Renal cortex interstitium (tissue), 15 donors: ENCODE measurements at places on chromosomes 11 and 22. TPM values are rescaled to one million over a fixed set of nuclear protein-coding genes. Genes with fewer than 3 reads are reported as not detected.

GRCh38 chr11:92192141-92192540, 32.5 kb upstream of the FAT3 start:
- no peak for DNase-seq

RBMXL2 gene
- polyA plus RNA-seq, result not detected

GRCh38 chr11:17353821-17354600, 2.4 kb downstream of the NCR3LG1 start:
- DNase-seq, result no peak

SPINDOC gene
- polyA plus RNA-seq, result 26.4 TPM

DNA sequence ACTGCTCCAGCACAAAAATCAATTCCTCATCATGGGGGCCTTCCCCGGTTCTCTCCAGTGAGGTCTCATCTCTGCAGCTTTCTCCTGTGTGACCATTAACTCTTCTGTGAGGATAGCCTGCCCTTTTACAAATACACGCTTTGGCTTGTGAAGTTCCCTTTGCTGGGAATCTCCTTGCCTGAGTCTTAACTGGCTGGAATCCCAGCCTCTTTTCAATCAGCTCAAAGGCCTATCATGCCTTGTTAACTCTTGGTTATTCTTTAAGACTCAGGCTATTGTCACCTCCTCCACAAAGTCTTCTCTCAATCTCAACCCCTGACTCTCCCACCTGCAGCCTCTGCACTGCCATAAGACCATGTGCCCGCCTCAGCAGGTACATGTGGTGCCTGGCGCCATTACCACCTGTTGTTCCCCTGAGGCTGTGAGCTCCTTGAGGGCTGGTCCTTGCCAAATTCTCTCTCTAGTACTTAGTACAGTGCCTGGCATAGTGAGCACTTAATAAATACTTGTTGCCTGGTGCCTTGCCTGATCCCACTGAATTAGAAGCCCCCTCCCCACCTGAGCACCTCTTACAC, 128.2 kb downstream of the ST3GAL4 start:
- no peak for DNase-seq

CHRNA10 gene
- 3.0 TPM for polyA plus RNA-seq

GRCh38 chr11:19753451-19754106, 40.9 kb downstream of the NAV2 start:
- DNase-seq, result no peak

OR2D2 gene
- not detected for polyA plus RNA-seq

DNA sequence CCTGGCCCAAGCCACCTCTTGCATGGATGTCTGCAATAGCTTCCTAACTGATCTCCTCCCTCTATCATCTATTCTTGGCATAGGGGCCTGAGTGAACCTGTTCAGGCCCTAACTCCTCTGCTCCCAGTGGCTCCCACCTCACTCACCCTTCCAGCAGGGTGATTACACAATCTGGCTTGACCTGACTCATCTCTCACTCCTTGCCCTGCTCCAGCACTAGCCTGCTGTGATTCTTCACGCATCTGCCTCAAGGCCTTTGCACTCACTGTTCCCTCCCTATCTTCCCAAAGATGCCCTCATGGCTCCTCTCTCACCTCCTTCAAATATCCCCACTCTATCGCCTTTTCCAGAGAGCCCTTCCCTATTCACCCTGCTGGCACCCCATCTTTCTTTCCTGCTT, 10.5 kb downstream of the SCN4B start:
- no peak for DNase-seq

- DNase-seq, result no peak
Observed at GRCh38 chr11:61264371-61264770, 23.4 kb downstream of the PGA5 start.

CRYBB1 gene
- polyA plus RNA-seq, result 0.82 TPM

DNA sequence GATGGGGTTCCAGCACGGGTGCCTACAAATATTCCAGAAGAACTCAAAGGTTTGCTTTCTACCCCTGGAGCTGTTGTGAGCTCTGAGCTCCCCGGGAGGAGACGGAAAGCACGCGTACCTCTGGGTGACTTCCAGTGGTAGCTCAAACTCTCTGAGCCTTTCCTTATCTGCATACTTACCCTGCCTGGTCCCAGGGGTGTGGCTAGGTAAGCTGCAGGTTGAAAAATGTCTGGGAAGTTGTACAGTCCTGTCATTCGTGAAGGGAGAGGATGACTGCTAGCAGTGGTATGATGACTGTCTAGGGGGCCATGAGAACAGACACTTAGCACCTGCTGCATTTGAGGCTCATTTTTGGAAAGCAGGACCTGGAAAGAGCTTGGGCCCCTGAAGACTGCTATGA, 111.5 kb downstream of the DSCAML1 start:
- no peak for DNase-seq

GRCh38 chr11:208917-209260, 1.4 kb downstream of the RIC8A start:
- DNase-seq, result no peak

DNA sequence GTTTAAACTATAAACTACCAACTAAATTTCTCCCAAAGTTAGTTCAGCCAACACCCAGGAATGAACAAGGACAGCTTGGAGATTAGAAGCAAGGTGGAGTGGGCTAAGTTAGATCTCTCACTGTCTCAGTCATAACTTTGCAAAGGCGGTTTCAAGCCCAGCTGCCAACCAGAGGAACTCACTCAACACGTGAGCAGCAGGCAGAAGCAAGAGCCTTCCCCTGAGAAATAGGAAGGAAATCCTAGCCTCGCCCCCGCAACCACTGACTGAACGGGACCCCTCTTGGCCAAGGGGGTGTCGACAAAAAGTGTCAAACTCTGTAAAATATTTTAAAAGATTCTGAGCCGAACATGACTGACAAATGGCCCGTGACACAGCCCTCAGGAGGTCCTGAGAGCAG, 4.4 kb upstream of the KRTAP5-9 start:
- no peak for DNase-seq

ISX gene
- polyA plus RNA-seq, result 0.29 TPM

GPHA2 gene
- 3.0 TPM for polyA plus RNA-seq

GRCh38 chr11:119472856-119473222, 49.9 kb upstream of the THY1 start:
- no peak for DNase-seq

SCN2B gene
- polyA plus RNA-seq, result 5.3 TPM

GRCh38 chr11:128262463-128263345, 324.7 kb downstream of the ETS1 start:
- no peak for DNase-seq

- no peak for DNase-seq
Observed at GRCh38 chr22:21819183-21819770, 48.2 kb downstream of the MAPK1 start.

SAAL1 gene
- polyA plus RNA-seq, result 42.6 TPM

DNA sequence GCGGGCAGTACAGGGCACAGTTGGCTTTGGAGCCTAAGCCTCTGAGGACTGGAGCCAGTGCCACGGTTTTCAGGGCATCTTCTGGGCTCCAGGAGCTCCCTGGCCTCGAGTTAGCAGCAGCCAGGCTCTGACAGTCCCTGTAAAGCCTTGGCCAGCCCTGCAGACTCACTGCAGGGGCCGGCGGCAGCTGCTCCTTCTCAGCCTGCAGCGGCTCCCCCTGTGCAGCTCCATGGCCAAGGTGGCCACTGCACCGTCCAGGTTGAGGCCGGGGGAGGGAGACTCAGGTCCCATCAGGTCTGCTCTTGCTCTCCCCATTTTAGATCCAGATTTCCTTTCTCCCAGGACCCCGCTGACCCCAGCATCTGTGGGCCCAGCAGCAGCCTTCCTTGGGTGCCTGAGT, 1461.1 kb downstream of the BRD1 start:
- DNase-seq, result no peak

- no peak for DNase-seq
Observed at GRCh38 chr11:116467823-116468222, 305.0 kb downstream of the BUD13 start.

- no peak for DNase-seq
Observed at GRCh38 chr11:122847466-122847865, 9.2 kb downstream of the CRTAM start.

- DNase-seq, result no peak
Observed at GRCh38 chr11:87325490-87325872, 287.7 kb downstream of the TMEM135 start.

UBASH3B gene
- 6.3 TPM for polyA plus RNA-seq

MPEG1 gene
- polyA plus RNA-seq, result 9.3 TPM

GRCh38 chr11:2919188-2919587, 10.0 kb downstream of the PHLDA2 start:
- no peak for DNase-seq

SSTR3 gene
- 1.2 TPM for polyA plus RNA-seq

- DNase-seq, result no peak
Observed at GRCh38 chr11:18836417-18836816, 44.8 kb upstream of the PTPN5 start.

- no peak for DNase-seq
Observed at GRCh38 chr11:68229601-68230000, 16.5 kb upstream of the KMT5B start.

PRDM10 gene
- polyA plus RNA-seq, result 10.0 TPM

ACTN3 gene
- polyA plus RNA-seq, result 0.38 TPM
